Activated T-cell treated with anti-CD3 and anti-CD28 coated beads for 48 hours (primary cell): ENCODE measurements at places on chromosomes 2 and 18.

- DNase-seq: no peak
Measured at GRCh38 chr2:159204381-159205144, 81.9 kb downstream of the WDSUB1 start.

GRCh38 chr2:103789381-103790095 is 1027.7 kb downstream of the TMEM182 start:
- DNase-seq: no peak

GRCh38 chr2:71719520-71720282 is 266.3 kb downstream of the DYSF start:
- DNase-seq: no peak

DNA sequence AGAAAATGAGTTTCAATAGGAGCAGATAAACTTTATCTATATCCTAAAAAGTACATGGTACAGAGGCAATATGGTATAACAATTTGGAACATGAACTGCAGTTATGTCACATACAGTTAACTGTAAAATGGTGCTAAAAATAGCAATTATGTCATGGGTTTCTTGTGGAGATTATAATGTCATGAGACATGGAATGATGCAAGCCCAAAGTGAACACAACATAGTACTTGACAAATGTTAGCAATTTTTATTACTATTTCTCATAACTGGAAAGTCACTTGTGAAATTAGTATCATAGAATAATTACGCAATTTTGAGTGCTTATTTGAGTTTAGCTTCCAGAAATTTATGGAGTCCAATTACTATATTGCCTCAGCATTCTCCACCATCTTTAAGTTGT is 1263.4 kb downstream of the DSC3 start:
- no peak for DNase-seq

GRCh38 chr2:187002242-187002641 is 153.3 kb upstream of the ZSWIM2 start:
- no peak for DNase-seq

DNA sequence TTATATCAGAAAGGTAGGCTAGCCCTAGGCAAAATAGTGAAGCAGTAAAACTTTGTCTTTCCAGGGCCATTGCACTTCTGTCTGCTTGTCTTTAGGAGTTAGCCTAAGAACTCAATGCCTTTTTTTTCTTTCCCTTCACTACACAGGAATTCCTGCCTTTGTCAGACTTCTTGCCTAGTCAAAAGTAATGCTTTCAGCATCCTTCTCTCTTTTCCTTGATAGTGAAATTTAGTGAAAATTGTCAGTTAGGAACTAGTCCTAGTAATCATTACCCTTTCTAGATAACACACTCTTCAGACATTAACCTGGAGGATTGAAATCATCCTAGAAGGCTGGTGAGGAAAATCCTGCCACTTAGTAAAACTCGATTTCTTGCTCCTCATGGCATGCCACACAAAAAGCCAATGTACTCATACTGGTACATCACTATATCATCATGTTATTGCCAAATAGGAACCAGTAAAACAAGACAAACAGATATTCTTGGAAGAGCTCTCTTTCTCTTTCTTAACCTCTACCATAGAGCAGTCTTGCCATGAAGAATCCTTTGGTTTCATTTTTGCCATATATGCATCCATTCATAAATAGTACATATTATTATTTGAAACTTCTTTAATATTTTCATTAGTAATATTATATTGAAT is 320.5 kb downstream of the CTNNA2 start:
- no peak for DNase-seq
